ENCODE measurements at places on chromosomes 16 and 17.

- no peak for DNase-seq
These were observed 33.5 kb upstream of the SLC6A2 start for GRCh38 chr16:55622272-55622671.

GRCh38 chr17:49705254-49705653, 2.5 kb downstream of the SLC35B1 start:
- no peak for DNase-seq

DNA sequence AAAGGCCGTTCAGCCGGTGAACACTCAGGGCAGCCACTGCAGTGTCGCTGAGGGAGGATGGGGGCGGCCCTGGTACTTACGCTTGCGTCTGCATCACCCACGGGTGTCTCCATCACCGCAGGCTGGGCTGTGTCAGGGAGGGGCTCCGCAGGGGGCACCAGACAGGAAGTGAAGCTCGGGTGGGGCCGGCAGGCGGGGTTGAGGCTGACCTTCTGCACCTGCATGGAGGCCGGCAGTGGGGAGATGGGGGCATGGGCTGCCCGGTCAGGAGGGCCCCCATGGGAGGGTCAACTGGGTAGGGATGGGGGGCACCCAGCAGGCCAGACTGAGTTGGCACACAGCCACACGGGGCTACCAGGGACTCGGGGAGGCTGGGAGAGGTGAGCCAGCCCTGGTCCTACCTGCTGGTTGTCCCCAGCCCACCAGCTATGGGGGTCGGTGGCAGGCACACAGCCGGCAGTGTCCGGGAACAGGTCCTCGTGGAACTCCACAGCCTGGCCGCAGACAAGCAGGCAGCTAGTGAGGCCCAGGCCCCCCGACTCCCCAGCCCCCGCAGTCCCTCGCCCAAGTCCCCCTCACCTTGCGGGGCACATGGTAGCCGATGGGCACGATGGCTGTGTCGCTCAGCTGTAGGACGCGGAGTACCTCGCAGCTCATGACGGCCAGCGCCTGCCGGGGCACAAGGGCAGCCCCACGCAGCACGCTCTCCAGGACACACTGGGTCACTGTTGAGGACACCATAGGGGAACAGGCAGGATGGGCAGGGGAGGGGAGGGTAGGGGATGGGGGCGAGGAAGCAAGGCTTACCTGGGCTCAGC, 7.2 kb upstream of the VASN start:
- DNase-seq, result no peak

DNA sequence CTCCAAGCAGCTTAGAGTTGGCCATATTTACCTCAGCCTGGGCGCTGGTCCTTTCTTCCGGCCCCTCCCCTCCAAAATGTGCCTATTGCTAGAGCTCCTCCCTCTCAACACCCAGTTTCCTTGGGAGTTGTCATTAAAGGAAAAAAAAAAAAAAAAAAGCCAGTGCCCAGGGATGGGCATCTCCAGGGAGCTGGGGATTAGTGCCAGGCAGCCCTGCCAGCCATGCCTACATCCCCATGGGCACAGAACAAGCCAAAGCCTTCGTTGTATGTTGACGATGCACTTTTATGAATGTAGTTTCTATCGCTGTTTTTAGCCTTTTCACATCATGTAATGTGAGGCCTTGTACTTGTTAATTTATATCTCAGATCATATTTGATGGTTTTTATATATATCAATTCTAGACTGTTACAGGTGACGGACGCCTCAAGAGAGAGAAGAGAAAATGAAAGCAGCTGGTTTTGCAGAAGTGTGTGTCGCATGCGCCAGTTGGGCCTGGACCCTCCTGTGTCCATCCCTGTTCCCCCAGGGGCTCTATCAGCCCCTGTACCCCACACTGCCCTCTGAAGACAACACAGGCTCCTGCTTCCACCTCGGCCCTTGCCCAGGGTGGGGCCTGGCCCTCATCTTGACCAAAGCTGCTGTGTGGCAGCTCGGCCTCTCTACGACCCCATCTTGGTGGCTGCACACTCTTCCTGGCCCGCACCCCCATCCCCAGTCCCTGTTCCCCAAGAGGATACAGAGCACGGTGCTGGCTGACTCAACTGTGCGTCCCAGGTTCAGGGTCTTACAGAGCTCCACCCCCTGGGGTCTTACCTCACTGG, 4.8 kb downstream of the LIMD2 start:
- DNase-seq, result no peak

GRCh38 chr17:70073799-70074198, 1.2 kb upstream of the KCNJ16 start:
- no peak for DNase-seq

DNA sequence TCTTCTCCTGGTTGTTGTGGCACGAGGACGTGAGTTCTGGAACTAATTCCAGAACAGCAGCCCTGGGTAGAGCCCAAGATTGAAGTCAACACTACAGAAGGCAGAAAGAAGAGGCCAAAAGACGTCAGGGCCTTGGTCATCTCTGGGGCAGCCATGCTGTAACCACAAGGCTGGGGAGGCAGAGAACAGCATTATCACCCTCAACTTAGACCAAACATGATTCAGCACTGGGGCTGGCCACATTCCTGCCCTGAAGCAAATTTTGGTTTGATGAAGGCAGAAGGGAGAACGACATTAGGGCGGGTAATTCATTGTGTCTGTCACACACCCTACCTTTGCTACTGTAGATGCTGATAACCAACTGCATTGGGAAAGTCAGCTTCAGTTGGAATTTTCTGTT, 9.7 kb upstream of the ALOX15B start:
- no peak for DNase-seq

DNA sequence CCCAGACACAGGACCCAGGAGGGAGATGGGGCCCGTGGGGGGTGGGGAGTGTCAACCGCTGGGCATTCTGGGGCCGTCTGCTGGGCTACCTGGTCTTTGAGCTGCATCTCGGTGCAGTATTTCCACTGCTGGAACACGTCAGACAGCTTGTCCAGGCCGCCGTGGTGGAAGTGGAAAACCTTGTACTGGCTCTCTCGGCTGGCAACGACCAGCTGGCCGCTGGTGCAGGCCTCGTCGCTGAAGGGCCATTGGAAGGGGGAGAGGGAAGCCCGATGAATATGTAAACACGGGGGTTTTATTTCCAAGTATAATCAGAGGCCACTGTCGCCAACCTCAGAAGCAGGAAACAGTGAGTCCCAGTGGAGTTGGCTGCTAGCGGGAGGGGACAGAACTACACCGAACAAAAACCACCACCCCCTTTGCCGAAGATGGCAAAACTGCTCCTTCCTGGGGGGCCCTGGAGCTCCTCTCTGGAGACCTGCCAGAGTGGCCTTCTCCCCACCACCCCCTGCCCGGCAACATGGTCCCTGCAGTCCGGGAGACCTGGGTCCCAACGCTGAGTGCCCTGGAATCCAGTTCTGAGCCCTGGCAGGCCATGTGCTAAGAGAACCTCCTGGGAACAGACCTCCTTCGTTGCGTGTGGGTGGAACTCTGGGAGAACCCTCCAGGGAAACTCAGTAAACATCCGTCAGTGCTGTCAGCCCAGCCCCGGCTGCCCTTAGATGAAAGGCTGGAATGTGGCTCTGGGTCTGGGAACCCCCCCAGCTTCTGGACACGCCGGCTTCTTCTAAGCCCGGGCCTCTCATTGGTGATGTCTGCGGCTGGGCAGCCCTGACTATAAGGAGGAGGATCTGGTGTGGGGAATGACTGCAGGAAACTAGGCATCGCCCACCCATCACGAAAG, 84.1 kb downstream of the TBC1D16 start:
- DNase-seq, result no peak

- peak; percentile 82 for DNase-seq
These were observed 6.3 kb downstream of the TBC1D16 start for GRCh38 chr17:80029258-80029974.

- no peak for DNase-seq
These were observed 3.9 kb upstream of the KRT38 start for GRCh38 chr17:41444640-41445039.

- no peak for DNase-seq
These were observed 177.2 kb downstream of the CDH8 start for GRCh38 chr16:61858988-61859387.

- no peak for DNase-seq
These were observed 5.0 kb upstream of the ZNF750 start for GRCh38 chr17:82844796-82845162.

DNA sequence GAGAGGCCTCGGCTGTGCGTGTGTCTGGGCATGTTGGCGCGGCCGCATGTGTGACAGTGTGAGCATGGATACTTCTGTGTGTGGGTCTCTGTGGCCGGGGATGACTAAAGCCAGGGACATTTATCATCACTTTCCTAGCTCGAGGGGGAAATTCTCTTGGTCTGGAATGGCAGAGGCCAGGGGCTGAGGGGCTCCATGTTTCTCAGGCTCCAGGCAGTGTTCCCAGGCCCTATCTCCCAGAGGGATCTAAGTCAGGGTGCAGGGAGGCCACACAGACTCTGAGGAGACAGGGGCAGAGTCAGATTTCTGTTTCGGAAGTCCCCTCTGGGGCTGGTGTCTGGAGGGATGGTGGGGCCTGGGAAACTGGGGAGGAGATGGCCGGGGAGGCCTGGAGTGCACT, 23.7 kb upstream of the SPNS2 start:
- no peak for DNase-seq

- DNase-seq, result no peak
These were observed 17.7 kb downstream of the KRT9 start for GRCh38 chr17:41553987-41554680.

DNA sequence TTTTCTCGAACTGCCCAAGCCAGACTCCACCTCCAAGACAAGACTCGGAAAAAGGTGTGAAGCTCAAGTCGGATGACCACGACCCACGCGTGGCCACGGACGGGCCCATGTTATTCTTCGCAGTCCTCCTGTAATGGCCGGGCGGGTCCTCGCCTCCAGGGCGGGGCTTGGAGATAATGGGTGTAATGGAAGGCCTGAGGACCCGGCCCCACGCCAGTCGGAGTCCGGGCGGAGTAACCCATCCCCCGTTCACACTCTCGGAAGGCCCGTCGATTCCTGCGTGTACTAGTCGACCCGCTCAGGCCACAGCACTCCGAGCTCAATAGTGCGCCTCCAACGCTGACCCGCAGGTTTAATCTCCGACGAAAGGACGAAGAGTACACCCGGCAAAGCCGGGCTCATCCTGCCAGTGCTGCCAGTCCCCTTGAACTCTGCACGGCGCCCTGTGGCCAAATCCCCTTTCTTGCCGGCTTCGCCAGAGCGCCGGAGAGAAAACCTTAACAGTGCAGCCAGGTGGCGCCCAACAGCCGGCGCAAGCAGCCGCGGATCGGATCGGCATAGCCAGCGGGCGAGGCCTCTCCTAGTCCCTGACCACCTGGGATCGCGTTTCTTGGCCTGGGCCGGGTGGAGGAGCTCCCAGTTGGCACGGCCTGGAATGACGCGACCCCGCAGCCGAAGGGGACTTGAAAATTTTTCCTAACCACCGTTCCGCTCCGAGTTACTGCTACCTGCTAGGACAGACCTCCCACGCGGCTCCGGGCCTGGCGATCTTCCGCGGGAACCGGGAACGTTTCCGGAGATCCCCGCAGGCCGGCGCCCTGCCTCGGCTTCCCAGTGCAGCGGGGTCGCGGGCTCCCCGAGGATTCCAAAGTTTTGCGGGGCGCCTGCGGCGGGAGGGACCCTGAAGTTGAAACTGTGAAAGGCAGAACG, 762.0 kb downstream of the KCNJ18 start:
- no peak for DNase-seq

- no peak for DNase-seq
These were observed 20.7 kb upstream of the SP2 start for GRCh38 chr17:47875011-47875985.

DNA sequence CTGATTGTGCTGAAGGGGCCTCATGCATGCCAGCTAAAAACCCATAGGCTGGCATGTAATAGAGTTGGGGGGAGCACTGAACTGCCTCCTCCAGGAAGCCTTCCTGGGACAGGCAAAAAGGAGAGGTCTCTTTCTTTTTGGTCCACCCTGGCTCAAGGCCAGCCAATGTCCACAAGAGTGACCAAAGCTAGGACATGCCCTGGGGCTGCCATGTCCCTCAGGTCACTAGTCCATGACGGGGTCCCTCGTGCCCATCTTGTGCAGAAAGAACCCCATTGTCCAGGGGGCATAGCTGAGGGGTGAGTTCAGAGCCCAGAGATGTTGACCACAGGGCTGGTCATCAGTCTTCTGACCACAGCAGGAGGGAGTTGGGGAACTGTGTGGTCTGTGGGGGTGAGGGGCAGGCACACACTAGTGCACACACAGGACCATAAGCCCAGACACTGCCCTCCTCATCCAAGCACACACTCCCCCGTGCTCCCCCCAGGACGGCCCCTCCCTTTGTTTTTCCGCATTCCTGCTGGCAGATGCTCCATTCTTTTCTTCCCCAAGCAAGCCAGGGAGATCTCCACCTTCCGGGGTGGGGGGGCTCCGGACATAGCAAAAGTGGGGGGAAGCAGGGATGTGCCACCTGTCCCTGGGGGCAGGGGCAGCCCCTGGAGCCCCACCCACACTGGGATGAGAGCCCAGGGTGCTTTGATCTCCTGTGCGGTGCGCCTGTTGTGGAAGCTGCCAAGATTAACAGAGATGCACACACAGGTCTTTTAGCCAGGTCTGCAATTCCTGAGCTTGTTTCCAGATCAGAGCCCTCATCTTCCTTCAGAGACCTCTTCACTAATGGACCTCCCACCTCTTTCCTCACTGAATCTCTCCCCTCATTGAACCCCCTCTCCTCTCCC, 25.2 kb upstream of the PHB1 start:
- DNase-seq, result no peak

DNA sequence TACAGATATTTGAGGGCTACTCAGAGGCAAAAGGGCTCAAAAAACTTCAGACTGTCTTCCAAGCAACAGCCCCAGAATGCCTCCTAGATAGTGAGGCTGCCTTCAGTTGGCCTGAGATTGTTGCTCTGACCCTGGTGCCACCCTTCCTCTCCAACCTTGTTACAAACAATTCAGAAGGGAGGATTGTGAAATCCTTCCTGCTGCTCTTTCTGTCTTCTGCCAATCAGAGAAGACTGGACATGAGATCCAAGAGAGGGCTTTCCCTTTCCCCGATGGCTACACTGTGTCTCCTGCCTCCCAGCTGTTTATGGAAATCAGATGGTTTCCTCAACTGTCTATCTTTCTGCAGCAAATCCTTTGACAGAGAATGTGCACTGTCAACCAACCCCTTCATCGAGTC, 419.9 kb downstream of the CDH13 start:
- no peak for DNase-seq

GRCh38 chr17:64004218-64004770, 6.1 kb downstream of the PRR29 start:
- no peak for DNase-seq

GRCh38 chr16:9099131-9099625, 7.7 kb downstream of the HAPSTR1 start:
- no peak for DNase-seq

DNA sequence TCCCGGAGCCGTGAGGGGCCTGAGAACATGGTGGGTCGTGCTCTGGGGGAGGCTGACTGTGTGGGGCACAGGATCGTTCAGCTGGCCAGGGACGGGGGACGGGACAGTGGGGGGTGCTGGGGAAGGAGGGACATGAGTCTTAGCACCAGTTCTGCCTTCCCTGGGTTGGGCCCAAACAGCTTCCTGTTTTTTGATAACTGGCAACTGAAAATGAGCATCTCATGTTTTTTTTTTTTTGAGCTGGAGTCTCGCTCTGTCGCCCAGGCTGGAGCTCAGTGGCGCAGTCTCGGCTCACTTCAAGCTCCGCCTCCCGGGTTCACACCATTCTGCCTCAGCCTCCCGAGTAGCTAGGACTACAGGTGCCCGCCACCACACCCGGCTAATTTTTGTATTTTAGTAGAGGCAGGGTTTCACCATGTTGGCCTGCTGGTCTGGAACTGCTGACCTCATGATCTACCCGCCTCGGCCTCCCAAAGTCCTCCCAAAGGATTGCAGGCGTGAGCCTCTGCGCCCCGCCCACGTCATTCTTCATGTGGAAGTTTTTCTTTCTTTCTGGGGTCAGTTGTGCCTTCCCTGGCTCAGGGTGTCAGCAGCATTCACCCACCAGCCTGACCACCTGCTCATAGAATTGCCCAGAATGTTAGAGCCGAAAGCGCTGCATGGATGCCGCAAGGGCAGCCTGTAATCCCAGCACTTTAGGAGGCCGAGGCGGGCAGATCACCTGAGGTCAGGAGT, 6.4 kb downstream of the ASPSCR1 start:
- DNase-seq, result no peak
